ENCODE measurements at places on chromosomes 2 and 18.

- DNase-seq, result no peak
These were observed 15.6 kb downstream of the APLF start for GRCh38 chr2:68483011-68483410.

- no peak for DNase-seq
These were observed 82.5 kb downstream of the TGFA start for GRCh38 chr2:70471129-70471528.

- DNase-seq, result peak; percentile 70
These were observed 384.5 kb downstream of the MTX2 start for GRCh38 chr2:176653479-176654443.

GRCh38 chr2:166057370-166058164 is 70.3 kb downstream of the SCN1A start:
- no peak for DNase-seq

DNA sequence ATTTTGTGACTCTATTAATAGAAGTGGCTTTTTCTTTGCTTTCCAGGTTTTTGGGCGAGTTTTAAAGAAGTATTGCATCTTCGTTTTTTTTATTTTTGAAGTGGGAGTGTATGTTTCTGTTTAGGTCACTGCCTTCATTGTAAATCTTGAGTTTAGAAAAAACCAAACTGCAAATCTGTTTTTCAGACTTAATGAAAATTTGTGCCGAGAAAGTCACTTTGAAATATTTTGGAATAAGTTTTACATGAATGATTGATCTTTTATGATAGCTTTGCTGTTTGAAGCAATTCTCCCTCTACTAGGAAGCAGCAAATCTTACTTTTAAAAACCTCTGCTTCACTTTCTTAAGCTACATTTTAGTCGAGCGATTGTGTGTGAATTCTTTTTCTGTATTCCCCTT is 2.2 kb downstream of the SMAD4 start:
- DNase-seq, result no peak

GRCh38 chr2:211599146-211599545 is 939.5 kb downstream of the ERBB4 start:
- DNase-seq, result no peak

GRCh38 chr2:222298001-222298310 is 842 bp downstream of the PAX3 start:
- no peak for DNase-seq

DNA sequence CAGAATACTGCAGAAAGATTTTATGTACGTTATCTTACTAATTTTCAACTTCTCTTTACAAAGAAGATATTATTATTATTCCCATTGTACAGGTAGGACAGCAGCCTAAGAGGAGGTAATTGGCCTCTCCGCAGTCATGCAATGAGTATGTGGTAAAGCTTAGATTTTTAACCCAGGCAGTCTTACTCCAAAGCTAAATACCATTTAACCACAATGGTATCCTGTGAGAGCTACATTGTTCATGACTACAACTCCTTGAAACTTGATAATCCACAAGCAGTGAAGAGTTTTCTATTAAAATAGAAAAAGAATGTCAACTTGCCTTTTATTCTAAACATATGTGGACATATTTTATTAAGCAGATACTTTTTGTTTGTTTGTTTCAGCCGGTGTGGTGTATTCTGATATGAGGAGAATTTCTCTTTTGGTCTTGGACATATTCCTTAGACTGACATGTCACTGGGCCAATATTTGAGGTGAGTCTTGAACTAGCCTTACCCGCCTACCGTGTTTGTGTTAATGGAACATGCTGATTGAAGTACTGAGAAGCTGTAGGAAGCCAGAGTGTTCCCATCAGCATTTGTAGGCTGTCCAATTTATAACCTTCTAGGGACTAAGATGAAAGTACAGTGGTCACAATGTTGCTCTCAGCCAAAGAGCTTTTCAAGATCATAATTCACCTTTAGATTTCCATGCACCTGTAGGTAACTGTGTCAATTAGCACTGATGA is 293.9 kb upstream of the DCC start:
- no peak for DNase-seq

- peak; percentile 88 for DNase-seq
These were observed 501.1 kb upstream of the TNP1 start for GRCh38 chr2:217360781-217361482.

DNA sequence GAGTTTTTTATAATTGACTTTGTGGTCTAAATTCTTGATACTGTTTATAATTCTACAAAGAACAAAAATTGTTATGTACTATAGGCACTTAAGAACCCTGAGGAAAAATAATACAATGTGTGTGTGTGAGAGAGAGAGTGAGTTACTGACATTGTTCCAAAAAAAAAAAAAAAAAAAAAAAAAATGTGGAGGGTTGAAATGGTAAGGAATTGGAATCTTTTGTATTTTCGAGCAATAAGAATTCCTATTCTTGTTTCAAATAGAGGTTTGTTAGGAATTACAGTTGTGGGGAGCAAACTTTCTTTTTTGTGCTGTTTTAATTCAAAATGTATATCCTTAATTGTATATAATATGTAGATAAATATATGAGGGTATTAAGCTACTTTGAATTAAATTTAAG is 45.7 kb downstream of the VAPA start:
- DNase-seq, result no peak

- no peak for DNase-seq
These were observed 29.4 kb downstream of the CAPN13 start for GRCh38 chr2:30777661-30778505.

GRCh38 chr2:15841776-15842560 is 98.4 kb upstream of the MYCN start:
- DNase-seq, result no peak

DNA sequence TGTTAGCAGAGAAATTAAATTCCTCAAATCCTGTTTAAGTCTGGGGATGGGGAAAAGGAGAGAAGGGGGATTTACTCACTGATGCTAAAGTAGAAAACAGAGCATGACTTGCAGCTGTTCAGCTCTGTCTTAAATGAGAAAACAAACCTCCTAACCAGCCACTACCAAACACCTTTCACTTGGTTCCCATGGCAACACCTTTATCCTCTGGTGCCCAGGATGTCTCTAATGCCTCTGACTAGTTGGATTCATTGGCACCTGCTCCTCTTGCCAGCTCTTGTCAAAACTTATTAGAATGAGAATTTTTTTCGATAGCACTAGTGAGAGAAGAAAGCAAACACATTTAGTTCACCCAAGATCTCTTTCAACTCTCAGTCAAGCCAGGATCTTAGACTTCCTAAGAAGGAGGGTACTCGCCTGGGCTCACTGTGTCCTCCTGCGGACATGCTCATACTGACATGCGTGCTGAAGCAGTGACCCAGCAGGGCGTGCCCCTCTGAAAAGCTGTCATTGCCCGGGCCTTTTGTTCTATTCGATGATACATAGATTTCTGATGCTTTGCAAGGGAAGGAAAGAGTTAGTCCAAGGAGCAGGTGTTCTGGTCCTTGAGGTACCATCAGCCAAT is 656.0 kb upstream of the CELF4 start:
- DNase-seq, result no peak

GRCh38 chr18:49645841-49646351 is 84.0 kb downstream of the LIPG start:
- no peak for DNase-seq

DNA sequence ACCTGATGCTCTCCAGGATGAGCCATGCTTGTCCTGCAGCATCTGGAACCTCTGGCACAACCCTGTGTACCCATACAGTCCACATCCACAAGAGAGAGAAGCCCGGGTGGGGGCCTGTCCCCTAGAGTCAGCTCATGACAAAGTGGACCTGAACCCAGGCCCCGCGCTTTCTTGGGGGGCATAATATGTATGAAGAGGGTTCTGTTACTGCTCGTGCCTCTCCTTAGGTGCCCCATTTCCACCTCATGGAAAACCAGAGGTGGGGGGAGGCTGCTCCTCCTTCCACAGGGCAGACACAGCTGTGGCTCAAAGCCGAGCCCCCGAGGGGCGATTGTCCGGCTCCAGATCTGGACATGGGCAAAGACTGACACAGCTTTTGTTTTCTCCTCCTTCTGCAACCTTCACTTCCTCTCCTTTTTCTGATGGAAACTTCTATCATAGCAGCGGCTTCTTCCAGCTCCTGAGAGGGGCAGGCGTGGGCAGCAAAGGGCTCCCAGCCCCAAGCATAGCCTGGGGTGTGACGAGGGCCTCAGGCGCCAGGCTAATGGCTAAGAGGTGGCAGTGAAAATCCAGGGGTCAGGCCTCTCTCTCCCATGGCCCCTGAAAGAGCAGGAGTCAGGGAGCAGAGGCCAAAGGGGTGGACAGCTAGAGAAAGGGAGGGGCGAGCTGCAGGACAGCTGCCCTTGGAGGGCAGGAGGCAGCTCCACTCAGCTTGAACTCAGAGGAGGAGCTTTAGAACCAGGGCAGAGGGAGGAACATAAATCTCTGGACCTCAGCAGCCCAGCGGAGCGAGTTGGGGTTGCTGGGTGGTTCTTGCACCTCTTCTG is 155.5 kb downstream of the ZFP36L2 start:
- DNase-seq, result no peak

DNA sequence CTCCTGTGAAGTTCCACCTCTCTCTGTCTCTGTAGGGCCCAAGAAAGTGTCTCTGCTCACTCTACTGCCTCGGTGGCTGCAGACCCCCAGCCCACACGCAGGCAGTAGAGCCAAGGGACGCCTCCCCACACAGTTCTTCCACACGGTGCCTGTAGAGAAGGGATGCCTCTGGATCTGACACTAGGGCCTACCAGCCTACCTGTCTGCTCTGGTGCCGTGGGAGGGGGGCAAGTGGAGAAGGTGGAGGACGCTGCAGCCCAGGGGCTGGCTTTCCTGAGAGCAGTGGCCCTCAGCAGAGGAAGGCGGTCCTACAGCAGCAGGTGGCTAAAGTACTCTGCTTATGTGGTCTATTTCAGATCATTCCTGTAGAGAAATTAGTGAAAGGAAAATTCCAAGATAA is 9.0 kb upstream of the TMEM214 start:
- DNase-seq, result no peak

DNA sequence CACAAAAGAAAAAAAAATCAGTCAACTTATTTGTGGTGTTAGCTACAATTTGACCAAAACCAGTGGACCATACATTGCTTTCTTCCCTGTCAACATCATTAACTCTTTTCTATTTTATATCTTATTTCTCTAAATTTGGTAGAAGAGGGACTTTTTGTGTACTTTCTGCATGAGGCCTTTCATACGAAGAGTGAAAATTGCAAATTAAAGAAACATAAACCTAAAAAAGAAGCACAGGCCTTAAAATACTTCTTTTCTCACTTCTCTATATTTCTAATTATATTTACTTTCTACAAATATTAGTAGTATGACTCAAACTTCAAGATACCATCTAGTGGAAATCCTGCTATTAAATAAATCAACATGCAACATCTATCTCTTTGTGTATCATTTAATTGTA is 1073.4 kb upstream of the ZEB2 start:
- no peak for DNase-seq

DNA sequence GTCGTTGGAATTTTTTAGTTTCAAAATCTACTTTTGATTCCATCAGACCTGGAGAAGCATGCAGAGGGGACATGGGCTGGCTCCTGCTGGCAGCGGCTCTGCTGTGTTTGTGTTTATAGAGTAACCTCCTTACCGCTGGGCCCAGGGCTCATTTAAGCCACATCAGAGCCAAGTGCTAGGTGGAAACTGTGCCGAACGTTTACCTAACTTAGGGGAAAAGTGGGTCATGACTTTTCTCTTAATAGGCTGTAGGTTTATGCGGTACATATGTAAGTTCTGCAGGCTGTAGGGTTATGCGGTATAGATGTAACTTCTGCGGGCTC is 17.7 kb downstream of the CNDP2 start:
- DNase-seq, result no peak

DNA sequence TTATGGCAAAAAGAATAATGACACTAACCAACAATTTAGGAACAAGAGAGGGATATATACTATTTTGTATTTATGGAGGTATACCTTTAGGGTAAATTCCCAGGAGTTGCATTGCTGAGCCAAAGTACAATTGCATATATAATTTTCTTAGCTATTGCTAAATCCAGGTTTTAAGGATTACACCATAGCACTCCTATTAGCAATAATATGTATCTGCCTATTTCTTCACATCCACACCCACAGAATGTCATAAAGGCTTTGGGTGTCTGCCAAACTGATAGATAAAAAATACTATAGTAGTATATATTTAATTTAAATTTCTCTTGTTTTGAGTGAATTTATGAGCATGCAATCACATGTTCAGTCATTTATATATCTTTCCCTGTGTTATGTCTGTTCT is 11.5 kb upstream of the SERPINB13 start:
- DNase-seq, result no peak

DNA sequence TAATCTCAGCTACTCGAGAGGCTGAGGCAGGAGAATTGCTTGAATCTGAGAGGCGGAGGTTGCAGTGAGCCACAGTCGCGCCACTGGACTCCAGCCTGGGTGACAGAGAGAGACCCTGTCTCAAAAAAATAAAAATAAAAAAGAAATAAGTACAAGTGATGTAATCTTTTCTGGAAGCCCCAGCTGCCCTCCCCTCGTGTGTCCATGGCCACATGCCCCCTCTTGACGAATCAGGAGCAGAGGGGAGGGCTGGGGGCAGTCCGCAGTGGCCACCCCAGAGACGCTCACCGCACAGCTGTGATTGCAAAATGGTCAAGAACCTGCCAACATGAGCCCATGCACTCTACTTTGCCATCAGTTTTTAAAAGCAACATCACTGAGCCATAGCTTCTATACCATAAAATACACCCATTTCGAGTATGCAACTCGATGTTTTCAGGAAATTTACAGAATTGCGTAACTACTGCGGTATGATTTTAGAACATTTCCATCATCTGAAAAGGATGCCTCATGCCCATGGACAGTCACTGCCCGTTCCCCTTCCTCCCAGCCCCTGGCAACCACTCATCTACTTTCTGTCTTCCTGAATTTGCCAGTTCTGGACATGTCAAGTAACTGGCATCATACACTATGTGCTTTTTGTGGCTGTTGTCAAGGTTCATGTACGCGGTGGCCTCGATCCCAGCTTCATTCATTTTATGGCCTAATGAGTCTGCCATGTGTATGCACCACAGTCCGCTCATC is 88.1 kb downstream of the NDUFA10 start:
- no peak for DNase-seq

- DNase-seq, result no peak
These were observed 13.8 kb upstream of the KCNF1 start for GRCh38 chr2:10897956-10898355.

GRCh38 chr2:12501469-12502158 is 215.1 kb upstream of the TRIB2 start:
- DNase-seq, result no peak

DNA sequence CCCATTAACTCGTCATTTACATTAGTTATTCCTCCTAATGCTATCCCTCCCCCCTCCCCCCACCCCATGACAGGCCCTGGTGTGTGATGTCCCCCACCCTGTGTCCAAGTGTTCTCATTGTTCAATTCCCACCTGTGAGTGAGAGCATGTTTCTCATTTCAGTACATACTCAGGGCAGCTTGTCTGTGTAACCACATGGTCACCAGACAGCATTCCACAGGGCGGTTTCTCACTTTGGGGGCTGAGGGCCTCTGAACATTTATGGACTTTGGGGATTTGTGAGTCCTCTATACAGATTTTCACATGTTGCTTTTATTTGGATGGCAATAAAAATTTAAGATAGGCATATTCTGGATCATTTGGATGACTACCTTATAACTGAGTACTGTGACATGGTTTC is 84.0 kb downstream of the LYPD6B start:
- DNase-seq, result no peak

All from kidney glomerular epithelial cell (primary cell).